ENCODE measurements at places on chromosomes 1 and 21.
A peak's percentile ranks its signal among the peaks of the same experiment; 100 is the strongest.

GRCh38 chr1:194975913-194976312, 1632.3 kb downstream of the KCNT2 start:
- no peak for DNase-seq

DNA sequence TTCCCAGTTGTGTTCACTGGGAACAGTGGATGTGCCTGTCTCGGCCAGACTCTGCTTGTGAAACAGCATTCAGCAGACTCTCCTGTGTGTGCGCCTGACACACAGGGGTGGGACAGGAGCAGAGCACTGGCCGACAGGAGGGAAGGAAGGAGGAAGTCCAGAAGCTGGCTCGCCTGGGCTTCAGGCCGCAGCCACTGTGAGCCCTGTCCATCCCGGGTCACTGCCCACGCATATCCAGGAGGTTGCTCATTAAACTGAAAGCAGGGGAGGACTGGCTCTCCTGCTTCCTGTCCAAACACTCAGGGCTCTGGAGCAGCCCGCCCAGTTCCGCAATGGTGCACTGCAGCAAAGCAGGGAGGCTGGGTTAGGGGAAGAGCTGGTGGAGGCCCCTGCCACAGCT, 218.7 kb upstream of the VAMP3 start:
- no peak for DNase-seq

- DNase-seq = peak; percentile 48
Measured at GRCh38 chr1:27589841-27590426, 14.0 kb downstream of the AHDC1 start.

GRCh38 chr1:184562806-184563205, 176.0 kb downstream of the C1orf21 start:
- DNase-seq = no peak

DNA sequence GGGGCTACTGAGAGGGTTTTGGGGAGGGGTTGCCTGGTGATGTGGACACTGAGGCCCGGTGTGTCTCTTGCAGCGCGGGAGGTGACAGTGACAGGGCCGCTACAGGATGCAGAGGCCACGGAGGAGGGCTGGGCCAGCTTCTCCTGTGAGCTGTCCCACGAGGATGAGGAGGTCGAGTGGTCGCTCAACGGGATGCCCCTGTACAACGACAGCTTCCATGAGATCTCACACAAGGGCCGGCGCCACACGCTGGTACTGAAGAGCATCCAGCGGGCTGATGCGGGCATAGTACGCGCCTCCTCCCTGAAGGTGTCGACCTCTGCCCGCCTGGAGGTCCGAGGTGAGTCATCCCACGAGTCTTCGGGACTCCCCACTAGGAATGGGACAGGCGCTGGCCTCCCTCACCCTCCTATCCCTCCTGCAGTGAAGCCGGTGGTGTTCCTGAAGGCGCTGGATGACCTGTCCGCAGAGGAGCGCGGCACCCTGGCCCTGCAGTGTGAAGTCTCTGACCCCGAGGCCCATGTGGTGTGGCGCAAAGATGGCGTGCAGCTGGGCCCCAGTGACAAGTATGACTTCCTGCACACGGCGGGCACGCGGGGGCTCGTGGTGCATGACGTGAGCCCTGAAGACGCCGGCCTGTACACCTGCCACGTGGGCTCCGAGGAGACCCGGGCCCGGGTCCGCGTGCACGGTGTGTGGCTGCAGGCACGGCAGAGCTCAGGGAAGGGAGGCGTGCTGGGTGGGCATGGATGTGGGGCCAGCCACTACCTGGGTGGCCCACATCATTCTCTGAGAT, 72.5 kb downstream of the OBSCN start:
- DNase-seq = no peak

- DNase-seq = no peak
Measured at GRCh38 chr1:207754974-207755700, 3.3 kb downstream of the CD46 start.

DNA sequence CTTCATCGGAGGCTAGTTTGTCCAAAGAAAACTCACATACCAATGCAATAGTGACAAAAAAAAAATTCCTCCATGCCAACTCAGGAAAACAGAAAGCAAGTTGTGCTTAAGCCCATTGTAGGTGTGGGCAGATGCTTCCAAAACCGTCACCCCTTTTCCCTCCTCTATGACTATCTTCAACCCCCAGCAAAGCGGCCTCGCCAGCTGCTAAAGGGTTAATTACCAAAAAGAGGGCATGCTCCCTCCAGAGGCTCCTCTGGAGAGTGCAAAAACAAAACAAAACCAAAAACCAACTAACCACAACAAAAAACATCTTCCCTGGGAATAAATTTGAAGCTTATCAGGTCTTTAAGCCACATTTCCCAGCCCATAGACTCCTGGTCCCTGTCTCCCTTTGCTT, 1.2 kb downstream of the LMOD1 start:
- DNase-seq = no peak

DNA sequence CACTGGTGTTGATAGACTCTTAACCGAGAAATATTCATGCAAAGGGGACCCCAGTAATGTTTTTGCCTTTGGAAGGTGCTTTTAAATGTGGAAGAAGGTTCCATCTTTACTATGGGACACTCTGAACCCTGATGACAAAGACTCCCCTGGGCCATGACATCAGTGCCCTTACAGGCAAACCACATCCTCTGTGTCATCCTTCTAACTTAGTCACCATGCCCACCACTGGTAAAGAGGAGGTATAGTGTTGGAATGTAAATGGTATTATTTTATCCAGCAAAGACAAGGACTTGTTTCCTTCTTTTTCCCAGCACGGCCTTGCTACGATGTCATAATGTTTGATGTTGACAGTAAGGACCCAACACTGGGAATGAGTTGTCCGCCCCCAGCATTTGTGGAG, 12.6 kb downstream of the METTL13 start:
- DNase-seq = no peak

DNA sequence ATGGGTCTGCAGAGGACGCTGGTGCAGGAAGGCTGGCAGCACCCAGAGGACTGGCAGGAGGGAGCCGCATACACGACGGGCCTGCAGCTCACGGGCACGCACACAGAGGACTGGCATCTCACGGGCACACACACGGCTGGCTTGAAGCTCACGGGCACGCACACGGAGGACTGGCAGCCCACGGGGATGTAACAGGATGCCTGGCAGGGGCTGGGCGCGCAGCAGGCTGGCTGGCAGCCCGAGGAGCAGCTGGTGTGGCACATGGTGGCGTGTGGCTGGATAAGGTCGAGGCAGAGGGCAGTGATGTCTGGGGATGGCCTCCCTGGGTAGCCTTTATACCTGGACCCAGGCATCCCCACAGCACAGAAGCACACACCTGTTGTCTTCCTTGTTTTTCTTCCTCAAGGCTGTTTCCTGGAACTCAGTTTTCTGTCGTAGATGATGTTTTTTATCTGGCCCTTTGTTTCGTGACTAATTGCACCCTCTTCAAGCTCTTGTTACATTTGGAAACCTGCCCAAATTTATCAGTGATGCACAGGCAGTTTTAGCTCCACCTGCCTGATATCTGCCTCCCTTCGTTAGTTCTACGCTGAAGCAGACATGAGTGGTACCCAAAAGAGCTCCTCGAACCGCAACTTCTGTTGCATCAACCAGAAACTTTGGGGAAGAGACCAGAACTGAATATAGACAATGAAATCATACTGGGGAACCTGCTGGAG, at the start of gene KRTAP12-1:
Gene KRTAP12-1 (minus strand): TSS at position 303 of the 719 bp plus-strand sequence. CDS start 40 bp downstream, at position 263.
- peak; percentile 98 for DNase-seq

DNA sequence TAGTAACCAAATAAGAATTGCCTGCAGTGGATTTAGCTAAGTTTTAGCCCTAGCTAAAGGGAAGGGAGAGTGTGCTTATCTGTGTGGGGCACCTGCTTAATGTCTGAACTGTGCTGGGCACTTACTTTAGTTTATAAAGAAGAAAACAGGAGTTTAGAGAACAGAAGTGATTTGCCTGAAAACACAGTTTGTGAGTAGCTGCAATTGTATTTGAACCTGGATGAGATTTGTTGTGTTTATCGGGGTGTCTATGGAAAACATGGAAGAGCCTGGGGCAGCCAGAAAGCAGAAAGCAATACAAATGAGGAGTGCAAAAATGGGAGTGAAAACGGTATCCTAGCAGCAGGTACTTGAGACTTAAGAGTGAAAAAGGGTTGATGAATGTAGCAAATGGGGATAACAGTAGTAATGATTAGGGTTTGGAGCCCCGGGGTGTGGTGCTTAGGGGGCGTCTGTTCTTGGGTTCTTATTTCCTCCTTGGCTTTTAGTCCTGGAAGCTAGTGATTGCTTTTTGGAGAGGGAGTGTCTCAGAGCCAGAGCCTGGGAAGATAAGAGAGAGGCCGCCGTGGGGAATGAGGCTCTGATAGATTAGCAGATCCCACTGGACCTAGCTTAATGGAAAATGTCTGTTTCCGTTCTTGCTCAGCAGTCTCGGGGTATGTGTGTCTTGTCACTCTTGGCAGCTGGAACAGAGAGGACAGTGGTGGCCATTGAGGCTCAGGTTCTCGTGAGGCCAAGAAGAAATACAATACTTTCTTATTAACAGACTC, 5.6 kb downstream of the PRCC start:
- DNase-seq = no peak

- DNase-seq = no peak
Measured at GRCh38 chr1:2339206-2340085, 51.9 kb downstream of the MORN1 start.

- no peak for DNase-seq
Measured at GRCh38 chr1:2614145-2614544, 18.7 kb downstream of the MMEL1 start.

- DNase-seq = no peak
Measured at GRCh38 chr21:31803039-31804007, 69.5 kb upstream of the HUNK start.

DNA sequence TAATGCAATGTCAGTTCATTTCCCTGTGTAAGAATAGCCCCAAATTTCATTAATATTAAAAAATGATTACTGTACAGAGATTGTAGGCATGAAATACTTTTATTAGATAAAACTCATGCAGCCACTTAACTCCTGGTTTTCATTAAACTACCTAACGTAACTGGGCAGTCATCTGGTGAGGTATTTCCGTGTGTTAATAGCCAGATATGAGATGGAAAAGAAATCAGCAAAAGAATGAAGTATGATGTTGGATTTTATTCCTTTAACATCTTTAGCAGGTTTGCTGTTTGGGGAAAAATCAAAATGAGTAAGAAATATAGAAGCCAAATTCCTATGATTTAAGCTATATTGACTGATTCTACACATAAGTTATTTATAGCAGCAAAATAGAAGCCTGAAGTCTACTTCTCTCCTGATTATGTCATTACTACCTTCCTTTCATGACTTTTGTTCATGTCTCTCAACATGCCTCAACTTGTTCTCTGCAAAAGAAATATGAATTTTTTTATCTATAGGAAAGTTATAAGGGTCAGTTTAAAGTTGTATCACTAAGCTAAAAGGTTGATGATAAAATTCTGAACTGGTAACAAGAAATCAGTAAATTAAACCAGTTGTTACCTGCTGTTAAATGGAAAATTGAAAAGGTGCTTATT, 42.6 kb downstream of the CCDC18 start:
- DNase-seq = peak; percentile 6

DNA sequence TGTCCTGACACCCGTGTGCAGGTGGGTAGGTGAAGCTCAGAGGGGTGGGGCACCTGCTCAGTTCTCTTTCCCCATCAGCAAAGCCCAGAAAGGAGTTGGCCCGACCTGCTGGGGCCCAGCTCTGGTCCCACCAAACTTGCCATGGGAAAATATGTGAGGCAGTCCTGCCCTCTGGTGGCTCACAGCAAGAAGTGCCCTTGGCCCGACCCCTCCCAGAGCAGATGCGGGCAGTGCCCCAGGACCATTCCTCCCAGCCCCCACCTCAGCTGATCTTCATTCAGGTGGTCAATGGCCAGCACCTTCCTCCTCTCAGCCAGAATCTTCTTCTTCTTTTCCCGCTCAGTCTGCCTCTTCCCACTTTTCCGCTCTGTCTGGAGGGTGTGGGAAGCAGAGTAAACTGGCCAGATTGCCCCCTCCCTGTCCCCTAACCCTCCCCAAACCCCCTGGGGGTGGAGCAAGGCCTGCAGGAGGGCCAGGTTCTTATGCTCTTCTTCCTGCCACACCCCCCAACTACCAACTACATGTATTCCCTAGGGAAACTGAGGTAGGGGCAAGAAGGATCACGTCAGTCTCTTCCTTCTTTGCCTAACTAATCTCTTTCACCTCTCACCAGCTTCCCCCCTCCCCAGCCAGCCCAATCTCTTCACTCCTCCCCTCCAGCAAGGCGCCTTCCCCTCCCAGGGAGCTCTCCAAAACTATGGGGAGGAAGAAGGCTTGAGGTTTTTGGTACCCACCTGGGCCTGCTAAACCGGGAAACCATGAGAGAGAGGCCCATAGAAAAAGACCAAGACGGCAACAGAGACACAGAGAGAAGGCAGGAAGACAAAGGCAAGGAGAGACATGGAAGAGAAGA, 15.6 kb downstream of the TNNT2 start:
- peak; percentile 25 for DNase-seq

DNA sequence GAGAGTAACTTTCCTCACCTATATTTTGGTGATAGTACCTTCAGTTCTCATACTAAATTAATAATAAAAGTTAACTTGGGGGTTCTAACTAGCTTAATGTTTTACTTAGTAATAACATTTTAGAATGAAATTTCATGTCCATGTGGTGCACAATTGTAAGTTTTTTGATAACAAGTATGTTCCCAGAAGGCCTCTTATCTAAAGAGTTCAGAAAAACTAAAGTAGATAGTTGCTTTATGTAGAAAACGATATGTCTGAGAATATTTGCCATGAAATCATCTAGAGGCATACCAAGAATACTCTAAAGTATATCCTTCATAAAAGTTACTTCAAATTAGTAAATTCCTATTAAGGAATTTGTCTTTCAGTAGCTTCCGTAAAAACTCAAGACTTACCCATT, 10.2 kb upstream of the ADCY10 start:
- no peak for DNase-seq

DNA sequence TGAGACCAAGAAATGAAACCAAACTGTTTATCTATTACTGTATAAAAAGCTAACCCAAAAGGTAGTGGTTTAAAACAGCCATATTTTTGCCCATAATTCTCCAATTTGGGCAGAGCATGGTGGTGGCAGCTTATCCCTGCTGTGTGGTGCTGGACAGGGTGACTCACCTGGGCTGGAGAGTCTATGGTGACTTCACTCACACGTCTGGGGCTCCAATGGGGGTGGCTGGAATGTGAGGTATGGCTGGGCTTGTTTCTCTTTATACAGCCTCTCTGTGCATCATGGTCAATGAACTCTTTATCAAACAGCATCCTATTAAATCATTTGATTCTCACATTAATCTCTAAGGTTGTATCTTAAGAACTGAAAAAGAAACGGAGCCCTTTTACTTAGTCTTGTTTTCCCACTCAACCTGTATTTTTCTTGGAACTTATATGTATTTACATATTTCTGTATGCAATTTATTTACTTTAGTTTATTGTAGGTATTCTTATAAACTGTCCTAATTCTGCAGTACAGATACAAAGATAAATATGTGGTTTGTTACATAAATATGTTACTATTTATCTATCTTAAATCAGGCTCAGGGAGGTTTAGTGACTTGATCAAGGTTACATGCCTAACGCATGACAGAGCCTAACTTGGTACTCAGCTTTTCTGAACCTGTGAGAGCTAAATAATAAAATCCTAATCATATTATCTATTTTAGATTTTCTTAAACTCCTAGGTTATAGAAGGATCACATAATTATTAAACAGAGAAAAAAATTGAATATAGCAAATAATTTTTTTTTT, 37.5 kb upstream of the WLS start:
- no peak for DNase-seq

GRCh38 chr21:25459365-25459764, 147.9 kb downstream of the MRPL39 start:
- DNase-seq = no peak

GRCh38 chr1:28950006-28950405, 35.6 kb downstream of the EPB41 start:
- no peak for DNase-seq

- DNase-seq = no peak
Measured at GRCh38 chr1:23741609-23742008, 1.7 kb upstream of the ELOA start.
